ENCODE measurements at places on chromosomes 6 and 20.
A peak's percentile ranks its signal among the peaks of the same experiment; 100 is the strongest.

DNA sequence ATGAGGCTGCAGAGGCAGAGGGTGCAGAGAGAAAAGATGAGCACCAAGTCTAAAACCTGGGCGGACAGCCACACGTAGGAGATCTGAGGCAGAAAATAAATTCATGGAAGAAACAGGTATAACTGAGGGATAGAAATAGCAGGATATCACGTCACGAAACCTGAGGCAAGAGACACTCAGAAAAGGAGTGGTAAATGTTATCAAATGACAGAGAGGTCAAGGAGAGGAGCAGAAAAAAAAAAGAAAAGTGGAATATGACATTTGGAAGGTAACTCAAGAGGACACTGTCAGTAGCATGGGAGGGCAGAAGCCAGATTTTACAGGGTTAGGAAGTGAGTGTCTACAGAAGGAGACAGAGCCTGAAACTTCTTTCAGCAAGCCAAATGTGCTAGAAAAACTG, 84.2 kb upstream of the FBXL4 start:
- DNase-seq, result no peak

DNA sequence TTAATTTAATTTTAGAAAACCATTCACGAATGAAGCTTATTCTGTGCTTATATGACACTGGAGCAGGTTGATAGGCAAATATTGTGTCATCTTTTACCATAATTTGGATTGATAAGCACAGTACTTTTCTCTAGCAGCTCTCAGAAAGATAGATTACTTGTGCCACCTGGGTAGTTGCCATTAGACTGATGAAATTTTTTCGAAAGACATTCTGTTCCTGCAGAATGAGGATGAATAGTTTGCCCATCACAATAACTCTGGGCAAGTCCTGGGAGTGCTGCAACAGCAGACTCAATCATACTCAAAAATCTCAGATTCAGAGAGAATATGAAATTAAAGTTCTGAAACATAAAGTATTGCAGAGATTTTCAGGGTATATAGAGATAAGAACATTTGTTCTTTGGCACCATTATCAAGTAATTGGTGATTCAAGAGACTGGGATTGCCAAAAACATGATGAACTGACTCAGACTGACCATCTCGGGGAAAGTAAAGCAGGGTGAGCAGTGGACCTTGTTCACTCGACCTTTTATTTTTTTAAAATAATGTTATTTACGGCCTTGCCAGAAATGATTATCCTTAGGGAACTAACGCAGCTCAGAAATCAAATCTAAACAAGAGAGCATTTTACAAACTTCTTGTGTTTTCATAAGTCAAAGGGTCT, 65.8 kb upstream of the PTCHD4 start:
- DNase-seq, result no peak

DNA sequence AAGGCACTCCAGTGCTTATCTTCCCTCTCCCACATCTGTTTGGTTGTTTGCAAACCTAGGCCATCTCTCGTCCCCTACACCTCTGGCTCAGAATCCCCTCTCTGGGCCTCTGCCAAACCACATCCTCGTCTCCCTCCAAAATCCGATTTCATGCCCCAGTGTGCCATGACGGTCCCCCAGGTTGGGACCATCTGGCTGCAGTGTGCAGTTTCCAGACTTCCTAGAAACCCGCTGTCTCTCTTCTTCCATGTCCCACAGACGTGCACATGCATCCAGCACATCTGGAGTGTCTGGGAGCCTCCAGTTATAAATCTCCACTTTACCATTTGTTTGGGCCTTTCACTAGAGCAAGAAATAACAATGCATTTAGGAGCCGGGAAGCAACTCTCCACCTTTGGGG, 316.2 kb downstream of the KIF16B start:
- no peak for DNase-seq

GRCh38 chr6:30735668-30736314, 6.7 kb downstream of the FLOT1 start:
- no peak for DNase-seq

DNA sequence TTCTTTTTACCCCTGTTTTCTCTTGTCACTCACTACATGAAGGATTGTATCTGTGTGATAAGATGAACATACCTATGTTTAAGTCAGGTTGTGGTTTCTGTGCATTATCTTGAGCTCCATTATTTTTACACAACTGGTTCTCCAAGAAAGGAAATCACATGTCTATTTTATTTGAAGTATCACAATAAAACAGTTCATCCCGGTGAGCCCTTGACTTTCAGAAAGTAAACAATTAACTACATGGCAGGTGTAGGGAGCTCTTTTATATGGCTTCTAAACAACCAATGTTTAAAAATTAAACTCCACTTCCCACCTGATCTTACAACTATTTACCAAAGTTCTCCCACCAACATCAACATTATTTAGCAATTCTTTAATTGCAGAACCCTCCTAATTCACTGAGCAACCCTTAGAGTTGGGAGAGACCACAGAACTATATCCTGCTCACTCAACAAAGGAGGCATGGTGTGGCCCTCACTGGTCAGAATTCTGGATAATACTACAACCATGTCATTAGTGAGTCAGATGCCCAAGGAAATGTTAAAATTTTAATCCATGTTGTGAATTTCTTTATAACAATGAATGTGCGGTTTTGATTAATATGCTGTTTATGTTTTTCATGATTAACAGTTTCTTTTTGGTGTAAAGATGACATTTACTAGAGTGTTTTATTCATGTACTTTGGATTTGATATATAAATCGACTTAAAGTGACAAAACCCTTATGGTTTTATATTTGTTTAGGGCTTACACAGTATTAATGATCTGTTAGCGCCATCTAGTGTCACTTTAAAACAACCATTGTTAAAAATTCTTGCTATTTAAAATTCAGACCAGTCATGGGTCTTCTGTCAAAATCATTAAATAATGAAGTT, 50.0 kb upstream of the SCGN start:
- DNase-seq, result no peak

- DNase-seq, result no peak
Observed at GRCh38 chr6:166764473-166765233, 137.6 kb upstream of the RPS6KA2 start.

DNA sequence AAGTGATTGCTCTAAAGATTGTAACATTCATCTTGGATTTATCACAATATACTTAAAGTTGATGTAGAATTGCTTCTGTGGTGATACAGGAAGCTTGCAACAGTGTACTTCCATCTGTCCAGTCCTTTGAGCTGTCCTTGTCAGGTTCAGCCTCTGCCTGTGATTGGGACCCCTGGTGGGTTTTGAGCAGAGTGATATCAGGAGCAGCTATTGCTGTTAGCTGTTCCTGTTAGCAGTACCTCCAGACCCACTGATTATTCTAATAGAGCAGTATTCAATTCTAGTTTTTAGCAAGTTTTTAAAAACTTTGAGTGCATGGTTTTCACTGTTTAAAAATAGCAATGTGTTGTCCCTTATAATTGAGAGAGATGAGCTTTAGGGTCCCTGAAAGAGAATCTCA, 48.8 kb downstream of the TULP4 start:
- no peak for DNase-seq

- DNase-seq, result no peak
Observed at GRCh38 chr6:53436526-53437303, 88.0 kb upstream of the ELOVL5 start.

GRCh38 chr6:162726947-162727321, 632 bp downstream of the PRKN start:
- DNase-seq, result no peak

- DNase-seq, result no peak
Observed at GRCh38 chr20:5848711-5849505, 98.7 kb downstream of the SHLD1 start.

DNA sequence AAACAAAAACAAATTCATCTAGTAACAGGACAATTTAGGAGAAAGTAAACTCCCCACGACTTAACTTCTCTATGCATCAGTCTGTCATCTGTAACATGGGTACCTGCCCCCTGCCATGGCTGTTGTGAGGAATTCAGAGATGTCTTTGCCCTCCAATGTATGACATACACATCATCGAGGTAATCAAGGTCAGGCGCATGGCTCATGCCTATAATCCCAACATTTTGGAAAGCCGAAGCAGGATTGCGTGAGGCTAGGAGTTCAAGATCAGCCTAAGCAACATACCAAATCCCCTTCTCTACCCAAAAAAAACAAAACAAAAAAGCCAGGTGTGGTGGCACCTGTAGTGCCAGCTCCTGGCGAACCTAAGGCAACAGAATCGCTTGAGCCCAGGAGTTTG, 9.0 kb downstream of the EEF1A1 start:
- DNase-seq, result no peak

DNA sequence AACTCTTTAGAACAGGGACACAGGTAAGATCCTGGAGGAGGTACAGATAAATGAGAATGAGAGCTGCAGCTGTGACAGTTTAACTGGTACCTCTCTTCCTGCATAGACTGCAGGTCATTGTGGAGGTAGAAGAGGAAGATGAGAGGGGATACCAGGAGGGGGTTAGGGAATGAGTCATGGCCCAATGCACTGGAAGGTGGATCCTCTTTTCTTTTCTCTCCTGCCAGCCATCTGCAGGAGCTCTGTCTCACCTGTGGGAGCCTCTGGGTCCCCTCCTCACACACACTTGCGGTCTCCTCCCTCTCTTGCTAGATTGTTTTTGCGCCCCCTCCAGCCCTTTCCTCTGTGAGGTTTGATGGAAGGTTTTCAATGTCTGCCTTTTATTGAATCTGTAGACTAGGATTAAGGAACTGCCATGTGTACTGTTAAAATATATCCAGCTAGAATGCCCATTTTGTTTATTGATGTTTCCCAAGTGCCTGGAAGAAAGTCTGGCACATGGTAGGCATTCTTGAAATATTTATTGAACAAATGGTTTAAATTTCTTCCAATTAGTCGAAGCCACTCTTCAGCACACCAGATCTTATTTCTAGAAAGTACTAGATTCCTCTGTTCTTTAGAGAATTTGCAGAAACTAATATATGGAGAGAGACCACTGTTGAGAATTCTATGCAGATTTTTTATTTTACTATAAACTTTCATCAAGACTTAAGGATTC, 13.0 kb downstream of the C6orf163 start:
- no peak for DNase-seq

DNA sequence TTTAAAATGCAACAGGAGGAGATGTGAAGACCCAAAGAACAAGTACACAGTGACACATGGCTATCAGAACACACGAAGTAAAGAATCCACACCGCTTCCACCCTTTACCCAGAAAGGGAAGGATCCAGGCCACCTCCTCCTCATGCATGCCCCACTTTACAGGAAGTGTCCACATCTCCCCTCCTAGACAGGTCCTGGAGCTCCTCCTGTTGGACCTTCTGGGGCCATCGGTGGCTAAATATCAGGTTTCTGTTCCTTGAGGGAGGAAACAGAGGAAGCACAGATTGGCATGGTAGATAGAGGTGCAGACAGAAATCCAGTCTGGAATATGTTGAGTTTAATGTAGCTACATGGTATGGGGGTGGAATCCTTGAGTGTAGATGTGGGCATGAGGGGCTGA, 10.9 kb downstream of the NINL start:
- no peak for DNase-seq

DNA sequence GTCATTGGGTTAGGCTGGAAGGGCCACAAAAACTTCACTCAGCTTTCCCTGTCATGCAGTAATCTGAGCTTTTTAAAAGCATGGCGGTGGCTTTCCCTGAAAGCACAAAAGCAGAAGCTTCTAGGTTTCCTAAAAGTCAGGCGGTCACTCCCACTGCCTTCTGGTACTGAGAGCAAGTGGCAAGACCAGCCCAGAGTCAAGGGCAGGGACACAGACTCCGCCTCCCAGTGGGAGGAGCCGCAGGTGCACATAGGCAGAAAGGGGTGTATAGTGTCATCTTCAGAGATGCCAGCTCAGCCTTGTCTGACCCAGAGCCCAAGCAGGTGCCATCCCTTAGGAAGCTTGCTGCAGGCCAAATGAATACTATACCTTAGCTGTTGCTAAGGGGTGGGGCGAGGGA, 18.0 kb upstream of the PACSIN1 start:
- DNase-seq, result no peak

- DNase-seq, result no peak
Observed at GRCh38 chr6:105209950-105210706, 30.3 kb upstream of the POPDC3 start.

DNA sequence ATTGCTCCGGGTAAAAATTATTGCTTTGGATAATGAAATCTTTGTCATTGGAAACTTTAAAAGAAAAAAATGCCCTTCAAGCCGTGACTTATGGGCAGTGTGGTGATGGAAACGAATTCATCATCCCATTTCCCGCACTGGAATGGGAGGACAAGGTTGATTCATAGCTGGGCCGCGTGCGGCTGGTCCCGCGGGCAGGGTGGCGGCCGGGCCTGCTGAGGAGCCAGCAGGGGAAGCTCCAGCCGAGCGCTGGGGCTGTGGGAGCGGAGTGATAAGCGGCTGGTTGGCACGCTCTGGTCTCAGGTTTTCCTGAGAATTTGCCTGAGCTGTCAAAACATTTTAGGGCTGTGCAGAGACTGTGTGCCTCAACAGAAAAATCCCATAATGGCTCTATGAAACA, 351.7 kb downstream of the CDC5L start:
- no peak for DNase-seq

GRCh38 chr6:30570263-30570662, 979 bp upstream of the ABCF1 start:
- no peak for DNase-seq

DNA sequence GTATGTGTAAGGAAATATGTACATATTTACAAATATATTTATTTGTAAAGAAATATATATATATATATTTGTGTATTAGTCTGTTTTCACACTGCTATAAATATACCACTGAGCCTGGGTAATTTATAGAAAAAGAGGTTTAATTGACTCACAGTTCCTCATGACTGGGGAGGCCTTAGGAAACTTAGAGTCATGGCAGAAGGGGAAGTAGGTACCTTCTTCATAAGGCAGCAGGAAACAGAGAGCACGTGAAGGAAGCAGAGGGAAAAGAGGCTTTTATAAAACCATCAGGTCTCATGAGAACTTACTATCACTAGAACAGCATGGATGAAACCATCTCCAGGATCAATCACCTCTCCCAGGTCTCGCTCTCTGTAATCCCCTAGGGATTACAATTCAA, 644.5 kb upstream of the HS3ST5 start:
- no peak for DNase-seq

GRCh38 chr20:48769069-48769983, 58.5 kb downstream of the PREX1 start:
- DNase-seq, result peak; percentile 87

- DNase-seq, result no peak
Observed at GRCh38 chr6:33907227-33907626, 103.4 kb upstream of the MLN start.

DNA sequence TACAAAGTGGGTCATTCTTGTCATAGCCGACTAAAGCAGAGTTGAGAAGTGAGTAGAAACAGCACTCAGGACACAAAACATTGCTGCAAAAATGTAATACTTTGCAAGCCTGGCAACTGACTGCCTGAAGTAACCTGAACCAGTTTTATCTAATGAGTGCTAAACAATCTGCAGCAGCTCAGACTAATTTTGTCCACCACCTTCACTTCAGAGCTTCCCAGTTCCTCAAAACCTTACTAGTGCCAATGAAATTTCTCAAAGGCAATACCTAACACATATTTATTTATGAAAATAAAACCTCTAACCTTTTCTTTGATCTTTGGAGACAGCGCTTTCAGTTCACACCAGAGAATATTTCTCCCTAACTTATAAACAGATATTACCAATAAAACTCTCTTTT, 56.7 kb upstream of the FKBP1C start:
- DNase-seq, result no peak

GRCh38 chr20:64082820-64083377, 1.3 kb downstream of the LKAAEAR1 start:
- no peak for DNase-seq

GRCh38 chr6:140446241-140446640, 1071.8 kb upstream of the CITED2 start:
- no peak for DNase-seq

Data from CD8-positive, alpha-beta memory T cell (primary cell).